Left ventricle myocardium superior (tissue), 1 donor: ENCODE measurements at places on chromosomes 4 and X. TPM values are rescaled to one million over a fixed set of nuclear protein-coding genes. Genes with fewer than 3 reads are reported as not detected.

C4orf51 gene
- total RNA-seq: not detected

SHOX gene
- total RNA-seq: not detected

ADGRL3 gene
- 5.1 TPM for total RNA-seq

STARD8 gene
- total RNA-seq: 10.5 TPM

DNA sequence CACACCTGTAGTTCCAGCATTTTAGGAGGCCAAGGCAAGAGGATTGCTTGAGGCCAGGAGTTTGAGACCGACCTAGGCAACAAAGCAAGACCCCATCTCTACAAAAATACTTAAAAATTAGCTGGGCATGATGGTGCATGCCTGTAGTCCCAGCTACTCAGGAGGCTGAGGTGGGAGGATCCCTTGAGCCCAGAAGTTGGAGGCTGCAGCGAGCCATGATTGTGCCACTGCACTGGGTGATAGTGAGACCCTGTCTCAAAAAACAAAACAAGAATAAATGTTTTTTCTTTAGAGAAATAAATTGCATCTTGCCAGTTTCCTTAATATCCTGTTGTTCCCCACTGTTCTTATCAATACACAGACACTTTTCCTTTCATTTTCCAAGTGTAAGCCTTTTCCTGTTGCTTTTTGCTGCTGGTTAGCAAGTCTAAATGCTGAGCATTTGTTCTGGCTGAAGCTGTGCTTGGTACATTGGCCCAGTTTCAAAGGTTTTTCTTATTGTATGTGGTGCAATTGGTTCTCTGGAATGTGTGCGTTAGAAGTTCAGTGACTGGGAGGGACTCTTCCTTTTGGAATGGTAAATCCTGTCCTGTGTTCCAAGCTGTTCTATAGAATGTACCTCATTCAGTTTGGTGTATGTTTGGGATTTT lies 98.2 kb downstream of the AFF1 start:
- no peak for DNase-seq

DNA sequence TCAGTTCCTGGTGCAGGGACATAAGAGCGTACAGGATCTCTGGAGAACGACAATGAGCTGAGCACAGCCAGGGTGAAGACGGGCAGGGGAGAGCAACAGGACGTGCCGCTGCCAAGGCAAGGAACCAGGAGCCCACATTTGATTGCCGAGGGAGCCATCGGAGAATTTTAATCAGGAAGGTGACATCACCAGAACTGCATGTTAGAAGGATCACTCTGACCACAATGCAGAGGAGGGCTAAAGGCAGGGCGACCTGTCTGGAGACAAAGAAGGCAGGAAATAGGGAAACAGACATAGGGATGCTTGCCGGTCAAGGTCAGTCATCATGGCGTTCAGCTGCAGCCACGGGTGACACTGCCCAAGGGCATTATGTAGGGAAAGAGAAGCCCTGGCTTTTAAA lies 81.4 kb downstream of the RBM47 start:
- no peak for DNase-seq

CT45A5 gene
- not detected for total RNA-seq

SPOCK3 gene
- total RNA-seq: 1.1 TPM

IQCM gene
- total RNA-seq: not detected

DNA sequence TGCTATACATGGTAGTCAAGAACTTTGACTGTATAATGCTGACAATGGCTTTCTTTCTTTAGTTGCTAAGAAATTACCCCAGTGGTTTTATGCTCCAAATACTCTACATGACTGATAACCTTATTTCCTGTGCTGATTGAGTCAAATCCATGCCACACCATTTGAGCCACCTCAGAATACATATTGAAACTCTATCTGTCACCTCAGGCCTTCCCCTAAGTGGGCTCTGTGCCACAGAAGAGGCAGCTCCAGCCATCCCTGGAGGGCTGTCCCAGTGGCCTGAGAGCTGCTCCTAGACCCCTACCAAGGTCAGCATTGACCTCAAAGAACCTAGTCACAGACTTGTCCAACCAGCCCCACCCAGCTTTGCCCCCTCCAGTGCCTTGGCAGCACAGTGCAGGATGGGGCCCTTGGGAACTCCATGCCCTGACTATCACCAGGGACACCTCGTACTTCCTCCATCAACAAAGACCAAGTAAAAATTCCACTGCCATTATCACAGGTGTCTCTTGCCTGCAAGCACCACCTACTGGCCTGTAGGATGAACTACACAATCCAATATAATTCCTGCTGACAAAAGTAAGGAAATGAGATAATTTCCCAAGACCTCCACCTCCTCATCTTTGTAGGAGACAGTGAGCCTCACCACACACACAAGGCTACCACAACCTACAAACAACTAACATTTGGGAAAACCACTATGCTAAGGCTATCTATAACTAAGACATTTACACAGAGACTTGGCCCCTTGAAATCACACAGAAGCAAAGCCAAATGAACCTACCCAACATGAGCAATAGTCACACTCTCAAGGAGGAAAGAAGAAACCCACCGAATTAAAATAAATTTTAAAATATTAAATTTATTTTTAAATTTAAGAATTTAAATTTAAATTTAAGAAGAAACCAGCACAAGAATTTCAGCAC lies 239.9 kb downstream of the NKX6-1 start:
- DNase-seq: no peak

C4orf50 gene
- 0.02 TPM for total RNA-seq
